PC-3 (cell line): ENCODE measurements at places on chromosomes 11 and 22. TPM values are rescaled to one million over a fixed set of nuclear protein-coding genes. Genes with fewer than 3 reads are reported as not detected.
A peak's percentile ranks its signal among the peaks of the same experiment; 100 is the strongest.

DNA sequence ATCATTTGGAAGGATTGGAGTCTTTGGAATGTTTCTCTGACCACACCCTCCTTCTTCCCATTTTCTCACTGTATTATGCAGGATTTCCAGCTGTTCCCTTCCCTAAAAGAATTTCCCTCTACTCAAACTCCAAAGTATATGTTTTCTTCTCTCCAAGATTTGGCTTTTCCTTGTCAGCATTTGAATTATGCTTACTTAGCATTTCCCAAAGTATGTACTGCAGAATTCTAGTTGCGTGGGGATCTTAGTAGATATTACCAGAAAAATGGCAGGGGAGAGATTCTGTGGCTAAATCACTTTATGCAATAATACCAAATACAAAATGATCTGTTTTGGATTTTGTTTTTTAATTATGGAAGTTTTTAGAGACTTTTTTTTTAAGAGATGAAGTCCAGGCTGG is 142.3 kb downstream of the OR4C45 start:
- no peaks in the 10 kb centered on the region for H3K27me3 ChIP-seq
- H3K4me1 ChIP-seq: no peaks in the 10 kb centered on the region
- no peak overlapping the region for H3K4me3 ChIP-seq
- no peak overlapping the region for H3K27ac ChIP-seq
- no peaks in the 10 kb centered on the region for H3K36me3 ChIP-seq
- DNase-seq: no peak

- H3K27ac ChIP-seq: no peak overlapping the region
- H3K4me3 ChIP-seq: no peak overlapping the region
- H3K27me3 ChIP-seq: no peaks in the 10 kb centered on the region
- DNase-seq: no peak
Observed at GRCh38 chr11:45225961-45226871, 59.9 kb downstream of the SYT13 start.

DNA sequence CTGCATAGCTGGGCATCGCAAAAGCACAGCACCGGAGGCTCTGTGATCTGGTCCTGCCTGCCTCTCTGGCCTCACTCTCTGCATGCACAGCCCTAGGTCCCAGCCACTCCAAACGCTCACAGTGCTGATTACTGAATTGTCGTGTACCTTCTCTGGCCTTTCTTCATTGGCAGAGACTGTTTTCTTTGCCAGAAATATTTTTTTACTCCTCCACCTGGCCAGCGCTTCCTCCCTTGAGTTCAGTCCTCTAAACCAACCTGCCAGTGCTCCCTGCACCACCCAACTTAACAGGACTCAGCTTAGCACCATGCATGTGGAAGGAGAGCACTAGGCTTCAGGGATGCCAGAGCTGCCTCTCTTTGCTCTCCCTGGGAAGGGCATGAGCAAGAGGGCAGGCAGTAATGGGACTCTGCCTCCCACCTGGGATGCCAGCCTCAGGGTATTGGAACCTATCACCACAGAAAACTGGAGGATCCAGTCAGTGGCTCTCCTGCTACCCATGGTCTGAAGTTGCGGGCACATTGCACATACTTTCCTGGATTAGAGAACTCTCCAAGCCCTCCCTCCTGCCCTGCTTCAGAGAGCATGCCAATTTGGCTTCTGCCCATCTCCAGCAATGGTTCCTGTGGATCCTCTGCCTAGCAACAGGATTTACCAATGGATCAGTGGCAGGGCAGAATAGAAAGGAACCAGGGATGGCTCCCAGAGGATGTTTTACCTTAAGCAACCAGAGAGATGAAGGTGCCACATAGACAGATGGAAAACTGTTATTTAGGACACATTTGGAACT is 37.0 kb upstream of the GNAZ start:
- H3K4me3 ChIP-seq: no peak overlapping the region
- H3K27ac ChIP-seq: no peak overlapping the region
- no peaks in the 10 kb centered on the region for H3K36me3 ChIP-seq
- H3K27me3 ChIP-seq: no peaks in the 10 kb centered on the region

DNA sequence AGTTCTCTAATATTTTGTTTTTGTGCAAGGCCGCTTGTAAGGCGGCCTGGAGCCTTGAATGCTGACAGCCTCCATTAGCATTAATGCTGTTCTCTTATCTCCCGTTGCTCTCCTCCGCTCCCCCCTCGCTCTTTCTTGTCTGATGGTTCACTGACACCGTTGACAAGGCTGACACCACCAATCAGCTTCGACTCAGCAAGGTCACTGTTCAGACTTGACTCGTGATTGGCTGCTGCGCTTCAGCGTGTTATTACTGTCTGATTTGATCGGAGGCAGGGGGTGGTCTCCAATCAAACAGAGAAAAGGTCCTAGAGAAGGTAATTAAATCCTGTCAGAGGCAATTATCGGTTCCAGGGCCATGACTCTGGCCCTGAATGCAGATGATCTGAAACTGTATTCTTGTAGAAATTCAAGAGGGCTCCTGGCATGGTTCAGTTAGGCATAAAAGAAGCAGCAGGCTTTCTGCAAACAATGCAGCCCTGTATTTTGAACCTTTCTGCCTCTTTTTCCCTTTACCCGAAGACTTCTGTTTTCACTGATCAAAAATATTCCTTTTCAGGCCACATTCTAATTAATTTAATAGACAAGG is 49.3 kb upstream of the MPPED2 start:
- H3K36me3 ChIP-seq: no peaks in the 10 kb centered on the region
- H3K4me3 ChIP-seq: no peak overlapping the region
- H3K27ac ChIP-seq: no peak overlapping the region
- H3K27me3 ChIP-seq: no peaks in the 10 kb centered on the region
- no peak for DNase-seq

GRCh38 chr11:45025716-45026492 is 75.2 kb upstream of the TP53I11 start:
- H3K27ac ChIP-seq: no peak overlapping the region
- H3K4me3 ChIP-seq: no peak overlapping the region
- H3K4me1 ChIP-seq: no peaks in the 10 kb centered on the region; the same call in 1 of the 2 replicates
- H3K27me3 ChIP-seq: no peaks in the 10 kb centered on the region
- DNase-seq: no peak

DNA sequence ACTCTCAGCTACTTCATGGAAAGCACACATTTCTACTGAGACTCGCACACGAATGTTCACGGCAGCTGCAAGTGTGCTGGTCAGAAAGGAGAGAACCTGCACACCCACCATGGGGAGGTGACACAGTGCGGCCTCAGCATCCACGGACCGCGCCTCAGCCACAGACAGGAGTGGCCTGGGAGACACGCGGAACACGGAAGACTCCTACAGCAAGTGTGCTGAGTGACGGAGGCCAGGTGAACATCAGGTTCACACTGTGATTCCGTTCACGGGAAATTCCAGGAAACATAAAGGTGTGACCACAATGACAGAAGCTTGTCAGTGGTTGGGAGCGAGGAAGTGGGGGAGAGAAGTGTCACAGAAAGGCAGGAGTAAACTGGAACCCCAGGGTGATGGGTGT is 13.3 kb upstream of the MOB2 start:
- no peak for DNase-seq
- H3K36me3 ChIP-seq: no peaks in the 10 kb centered on the region
- H3K4me3 ChIP-seq: no peak overlapping the region

DNA sequence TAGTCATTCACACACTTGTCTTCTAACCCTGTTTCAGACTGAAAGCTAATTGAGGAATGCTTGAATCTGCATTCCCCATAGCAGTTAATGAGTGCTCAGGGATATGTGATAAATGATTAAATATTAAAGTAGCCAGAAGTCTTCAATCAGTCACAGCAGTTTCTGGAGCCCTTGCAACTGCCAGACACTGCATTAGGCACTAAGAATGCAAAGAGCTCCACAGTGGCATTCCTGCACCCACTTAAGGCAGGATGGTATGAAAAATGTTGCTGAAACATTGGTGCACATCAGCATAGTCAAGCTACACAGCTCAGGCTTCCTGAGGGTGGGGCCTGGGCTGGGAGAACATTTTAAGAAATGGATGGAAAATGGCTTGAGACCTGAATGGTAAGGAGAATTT is 6.5 kb downstream of the DTX4 start:
- H3K4me3 ChIP-seq: no peak overlapping the region
- H3K27ac ChIP-seq: no peak overlapping the region
- H3K27me3 ChIP-seq: no peaks in the 10 kb centered on the region

DNA sequence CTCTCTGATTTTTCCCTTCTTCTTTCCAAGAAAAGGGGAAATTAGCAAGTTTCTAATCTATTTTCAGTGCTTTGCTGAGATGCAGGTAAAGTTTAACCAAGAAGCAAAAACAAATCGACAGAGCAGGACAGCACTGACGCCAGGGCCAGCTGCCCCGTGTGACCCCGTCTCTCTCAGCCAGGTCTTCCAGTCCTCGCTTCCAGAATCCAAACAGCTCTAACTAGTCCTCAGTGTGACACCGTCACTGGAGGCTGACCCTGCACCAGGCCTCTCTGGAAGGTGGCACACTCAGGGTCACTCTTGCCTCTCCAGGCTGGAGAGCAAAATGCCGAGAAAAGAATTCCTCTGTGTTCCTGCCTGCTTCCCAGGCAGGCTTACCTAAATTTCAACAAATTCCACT is 44.8 kb downstream of the SHANK2 start:
- H3K27ac ChIP-seq: no peak overlapping the region
- no peaks in the 10 kb centered on the region for H3K36me3 ChIP-seq
- H3K27me3 ChIP-seq: no peaks in the 10 kb centered on the region
- H3K4me3 ChIP-seq: no peak overlapping the region
- no peak for DNase-seq

DNA sequence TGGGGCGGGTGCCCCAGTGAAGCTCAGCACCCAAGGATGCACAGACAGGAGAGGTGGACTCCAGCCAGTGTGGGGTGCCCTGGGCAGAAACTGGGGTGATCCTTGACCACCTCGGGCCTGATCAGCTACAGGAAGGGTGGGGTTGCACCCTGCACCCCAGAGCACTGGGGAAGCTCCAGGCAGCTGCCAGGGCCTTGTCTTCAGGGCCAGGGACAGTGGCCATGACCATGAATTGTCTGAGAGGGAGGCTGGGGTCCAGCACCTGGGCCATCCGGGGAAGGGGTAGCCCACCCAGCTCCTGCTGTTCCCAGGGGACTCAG is 17.6 kb downstream of the IL17REL start:
- H3K36me3 ChIP-seq: no peaks in the 10 kb centered on the region
- H3K27me3 ChIP-seq: no peaks in the 10 kb centered on the region
- H3K4me3 ChIP-seq: no peak overlapping the region
- DNase-seq: no peak

GRCh38 chr11:76632492-76632891 is 38.1 kb downstream of the LRRC32 start:
- peaks cover 13% of the 10 kb centered on the region; the same call in 1 of the 2 replicates for H3K27me3 ChIP-seq
- DNase-seq: no peak
- no peaks in the 10 kb centered on the region for H3K4me1 ChIP-seq

DNA sequence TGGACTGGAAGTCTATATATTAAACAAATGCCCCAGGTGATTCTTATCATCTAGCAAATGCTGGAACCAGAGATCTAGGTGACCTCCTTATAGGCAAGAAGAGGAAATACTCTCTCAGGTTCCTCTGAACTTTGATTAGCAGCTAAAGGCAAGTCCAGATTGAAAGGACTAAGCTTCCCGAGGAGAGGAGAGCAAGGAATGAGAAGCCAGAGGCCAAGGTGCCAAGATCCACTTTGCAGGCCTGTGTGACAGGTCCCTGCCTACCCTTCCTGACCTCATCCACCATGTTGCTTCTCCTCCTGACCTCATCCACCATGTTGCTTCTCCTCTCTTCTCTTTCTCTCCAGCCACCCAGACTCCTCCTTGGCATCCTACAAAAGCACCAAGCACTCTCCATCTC is 173.2 kb downstream of the LARGE1 start:
- H3K4me1 ChIP-seq: no peaks in the 10 kb centered on the region
- H3K27me3 ChIP-seq: no peaks in the 10 kb centered on the region
- H3K27ac ChIP-seq: no peak overlapping the region
- no peaks in the 10 kb centered on the region for H3K36me3 ChIP-seq

GRCh38 chr11:121344824-121345223 is 52.3 kb downstream of the SC5D start:
- DNase-seq: peak; percentile 48
- H3K4me1 ChIP-seq: no peaks in the 10 kb centered on the region
- H3K36me3 ChIP-seq: no peaks in the 10 kb centered on the region
- H3K27me3 ChIP-seq: no peaks in the 10 kb centered on the region

- H3K36me3 ChIP-seq: no peaks in the 10 kb centered on the region
- H3K27me3 ChIP-seq: no peaks in the 10 kb centered on the region
- no peak for DNase-seq
- H3K27ac ChIP-seq: no peak overlapping the region
Observed at GRCh38 chr11:41121600-41121999, 337.9 kb downstream of the LRRC4C start.

The RAB38 gene
- total RNA-seq: not detected in 2 replicates

The LRRC4C gene
- total RNA-seq: not detected in 2 replicates

The SIK3 gene
- 14.5 and 17.4 TPM in 2 replicates for total RNA-seq

The PKDREJ gene
- total RNA-seq: not detected in 2 replicates

The TSSK2 gene
- 0.17 TPM in 1 of 2 replicates, not detected in the other for total RNA-seq
